ENCODE measurements at places on chromosomes 3 and 15. TPM values are rescaled to one million over a fixed set of nuclear protein-coding genes. Genes with fewer than 3 reads are reported as not detected.

DNA sequence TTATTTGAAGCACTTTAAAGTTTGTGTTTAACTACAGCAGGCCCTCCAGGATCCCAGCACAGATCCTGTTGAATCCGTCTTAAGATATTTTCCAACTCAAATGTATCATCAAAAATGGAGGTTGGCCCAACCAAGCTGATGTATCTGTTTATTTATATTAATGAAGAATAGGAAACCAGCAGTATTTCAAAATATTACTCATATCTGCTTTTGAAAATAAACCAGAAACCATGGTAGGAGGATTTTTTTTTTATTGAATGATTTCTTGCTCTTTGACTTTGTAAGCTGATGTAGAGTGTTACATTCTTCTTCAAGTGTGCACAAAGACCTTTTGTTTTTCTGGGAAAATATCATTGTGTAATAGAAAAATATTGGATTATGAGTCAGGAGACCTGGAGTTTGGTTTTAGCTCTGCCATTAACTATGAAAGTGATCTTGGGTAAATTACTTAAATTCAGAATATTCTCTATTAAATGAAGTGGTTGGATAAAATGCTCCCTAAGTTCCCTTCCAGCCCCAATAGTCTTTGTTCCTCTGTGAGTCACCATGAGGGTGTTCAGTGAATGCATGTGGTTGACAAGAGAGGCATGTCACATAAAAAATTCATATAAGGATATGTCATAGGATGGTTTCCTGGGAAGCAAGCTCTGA lies 221.3 kb upstream of the GAP43 start:
- no peak overlapping the region for H3K4me3 ChIP-seq
- no peak overlapping the region for H3K27ac ChIP-seq
- H3K36me3 ChIP-seq, result no peaks in the 10 kb centered on the region
- no peak for DNase-seq

The PCCB gene
- total RNA-seq, result 12.1 TPM

- H3K4me3 ChIP-seq, result no peak overlapping the region
- no peaks in the 10 kb centered on the region for H3K27me3 ChIP-seq
- no peaks in the 10 kb centered on the region for H3K36me3 ChIP-seq
Observed at GRCh38 chr15:90818251-90819210, 49.9 kb upstream of the FURIN start.

The LCMT2 gene
- 17.0 TPM for total RNA-seq

DNA sequence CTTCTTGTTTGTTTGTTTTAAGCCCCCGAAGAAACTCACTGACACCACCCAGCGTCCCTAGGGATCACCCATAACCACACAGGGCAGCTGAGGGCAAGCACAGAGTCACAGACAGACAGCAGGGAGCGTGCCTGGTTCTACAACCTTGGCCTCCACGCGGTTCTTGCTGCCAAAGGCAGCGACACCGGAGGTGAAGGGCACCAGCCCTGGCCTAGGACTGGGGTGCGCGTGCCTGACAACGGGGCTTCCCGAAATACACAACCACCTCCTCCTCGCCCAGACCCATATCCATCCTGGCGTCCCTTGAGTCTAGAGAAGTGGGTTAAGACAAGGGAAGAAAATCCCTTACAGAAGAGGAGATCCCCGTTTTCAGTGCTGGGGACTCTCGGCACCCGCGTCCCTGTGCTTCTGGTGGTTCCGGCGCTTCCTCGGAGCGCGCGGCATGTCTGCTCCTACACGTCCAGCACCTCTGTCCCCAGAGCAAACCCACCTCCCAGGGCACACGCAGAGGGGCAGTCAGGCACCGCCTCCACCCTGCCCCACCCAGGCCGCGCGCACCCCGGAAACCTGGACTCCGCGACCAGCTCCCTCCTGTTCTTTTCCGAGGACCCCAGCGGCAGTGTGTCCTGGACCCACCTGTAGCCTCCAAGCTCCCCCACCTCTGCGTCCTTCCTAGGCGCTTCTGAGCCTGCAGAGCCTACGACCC lies 911 bp downstream of the RFTN1 start:
- peaks cover 79% of the 10 kb centered on the region for H3K4me1 ChIP-seq
- peak overlapping the region; percentile 80 for H3K4me3 ChIP-seq
- no peaks in the 10 kb centered on the region for H3K36me3 ChIP-seq

GRCh38 chr3:12980596-12981290 lies 92.5 kb downstream of the IQSEC1 start:
- peaks cover 6% of the 10 kb centered on the region for H3K36me3 ChIP-seq
- DNase-seq, result no peak
- no peaks in the 10 kb centered on the region for H3K27me3 ChIP-seq

- DNase-seq, result no peak
- no peak overlapping the region for H3K4me3 ChIP-seq
- H3K27me3 ChIP-seq, result no peaks in the 10 kb centered on the region
- H3K27ac ChIP-seq, result no peak overlapping the region
- H3K4me1 ChIP-seq, result no peaks in the 10 kb centered on the region
Observed at GRCh38 chr3:122913539-122914100, 113.9 kb downstream of the SEMA5B start.

The CLPX gene
- total RNA-seq, result 52.4 TPM

DNA sequence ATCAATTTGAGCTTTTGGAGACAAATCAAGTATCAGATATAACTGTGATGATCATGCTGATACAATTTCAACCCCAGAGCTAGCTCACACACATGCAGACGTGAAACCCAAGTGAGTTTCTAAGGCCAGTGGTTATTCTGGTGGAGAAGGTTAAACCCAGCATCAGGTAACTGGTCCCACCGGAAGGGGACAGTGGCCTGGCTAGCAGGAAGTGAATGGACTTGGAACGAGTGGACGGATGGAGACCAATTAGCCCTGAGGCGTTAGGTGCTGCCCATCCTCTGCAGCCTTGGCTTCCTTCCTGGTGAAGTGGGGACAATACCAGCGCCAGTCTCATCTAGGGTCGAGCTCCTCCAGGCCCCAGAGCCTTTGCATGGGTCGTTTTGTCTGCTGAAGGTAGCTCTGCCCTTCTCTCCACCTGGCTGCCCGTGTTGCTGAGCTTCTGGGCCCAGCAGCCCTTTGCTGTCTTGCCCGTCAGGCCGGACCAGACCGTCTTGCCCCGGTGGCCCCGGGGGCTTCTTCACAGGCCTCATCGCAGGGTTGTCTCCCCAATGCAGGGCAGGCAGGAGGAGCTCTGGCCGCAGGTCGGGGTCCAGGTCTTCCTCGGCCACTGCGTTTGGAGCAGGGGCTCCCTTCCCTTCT lies 915 bp upstream of the KCTD6 start:
- H3K4me3 ChIP-seq, result no peak overlapping the region
- no peaks in the 10 kb centered on the region for H3K27me3 ChIP-seq
- peak overlapping the region; percentile 13 for H3K27ac ChIP-seq

Measured in CD4-positive, alpha-beta memory T cell (primary cell).